IPS-NIHi11 (cell line): ENCODE measurements at places on chromosomes 2 and 18.
A peak's percentile ranks its signal among the peaks of the same experiment; 100 is the strongest.

DNA sequence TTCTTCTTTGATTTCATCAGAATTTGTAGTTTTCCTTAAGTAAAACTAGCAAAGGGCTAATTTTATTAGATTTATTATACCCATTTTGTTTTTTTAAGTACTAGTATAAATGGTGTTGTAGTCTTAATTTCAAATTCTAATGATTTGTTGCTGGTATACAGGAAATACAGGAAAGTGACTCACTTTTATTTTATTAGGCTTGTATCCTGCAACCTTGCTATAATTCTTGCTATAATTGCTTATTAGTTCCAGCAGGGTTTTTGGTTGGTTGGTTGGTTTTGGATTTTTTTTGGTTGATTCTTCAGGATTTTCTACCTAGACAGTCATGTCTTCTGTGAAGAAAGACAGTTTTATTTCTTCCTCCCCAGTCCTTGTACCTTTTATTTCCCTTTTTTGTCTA lies 110.6 kb upstream of the IL1R2 start:
- no peak for DNase-seq

DNA sequence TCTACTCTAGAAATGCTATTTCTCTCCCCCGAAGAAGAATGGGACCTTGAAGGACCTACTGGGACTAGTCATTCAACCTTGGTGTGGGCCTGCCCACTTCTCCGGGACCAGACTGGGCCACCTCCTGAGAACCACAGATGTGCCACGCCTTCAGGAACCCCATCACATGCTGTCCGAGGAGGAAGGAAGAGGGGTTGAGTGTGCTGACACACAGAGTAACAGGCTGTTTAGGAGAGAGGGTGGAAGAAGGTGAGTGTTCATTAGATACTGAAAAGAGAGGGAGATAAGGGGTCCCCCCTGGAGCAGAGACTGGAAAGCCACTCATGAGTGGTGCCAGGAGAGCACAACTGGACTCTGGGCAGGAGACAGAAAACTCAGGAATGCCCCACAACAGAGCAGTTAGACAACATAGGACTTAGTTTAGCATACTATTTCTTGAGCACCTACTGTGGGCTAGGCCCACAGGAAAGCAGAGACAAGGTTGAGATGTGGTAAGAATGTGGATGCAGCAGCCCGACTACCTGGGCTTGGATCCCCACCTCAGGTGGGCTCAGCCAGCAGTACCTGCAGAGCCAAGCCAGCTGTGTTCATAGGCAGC lies 286.4 kb upstream of the NCKAP5 start:
- no peak for DNase-seq

- DNase-seq, result no peak
Measured at GRCh38 chr2:104781151-104781550, 72.8 kb upstream of the POU3F3 start.

DNA sequence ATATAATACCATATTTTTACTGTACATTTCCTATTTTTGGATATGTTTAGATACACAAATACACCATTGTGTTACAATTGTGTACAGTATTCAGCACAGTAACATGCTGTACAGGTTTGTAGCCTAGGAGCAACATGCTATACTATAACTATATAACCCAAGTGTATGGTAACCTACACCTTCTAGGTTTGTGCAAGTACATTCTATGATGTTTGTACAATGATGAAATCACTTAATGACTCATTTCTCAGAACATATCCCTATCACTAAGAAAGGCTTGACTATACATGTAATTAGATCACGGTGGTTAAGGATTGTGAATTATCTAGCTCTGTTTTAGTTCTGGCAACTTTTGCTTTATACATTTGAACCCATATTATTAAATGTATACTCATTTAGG lies 31.3 kb downstream of the NPHP1 start:
- DNase-seq, result no peak

- DNase-seq, result no peak
Measured at GRCh38 chr2:150110548-150110947, 376.9 kb downstream of the RND3 start.

GRCh38 chr2:86280191-86280667 lies 57.2 kb downstream of the REEP1 start:
- DNase-seq, result no peak

DNA sequence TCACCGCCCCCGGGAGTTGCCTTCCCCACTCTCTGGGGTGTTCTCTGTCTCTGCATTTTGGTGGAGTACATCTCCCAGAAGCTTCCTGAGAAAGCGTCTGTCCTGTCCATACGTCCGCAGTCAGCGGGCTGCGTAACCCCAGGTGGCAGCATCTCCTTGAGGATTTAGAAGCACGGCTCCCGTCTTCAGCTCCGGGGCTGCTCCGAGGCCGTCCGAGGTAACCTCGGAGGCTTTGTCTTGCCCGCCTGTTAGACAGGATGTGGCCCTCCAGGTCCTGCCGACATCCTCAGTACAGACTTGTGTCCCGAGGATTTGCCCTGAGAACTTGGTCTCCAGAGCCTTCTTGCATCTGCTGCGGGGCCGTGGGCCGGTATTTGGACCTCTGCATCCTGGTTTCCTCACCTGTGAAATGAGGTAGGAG lies 58.4 kb downstream of the CTDP1 start:
- no peak for DNase-seq

DNA sequence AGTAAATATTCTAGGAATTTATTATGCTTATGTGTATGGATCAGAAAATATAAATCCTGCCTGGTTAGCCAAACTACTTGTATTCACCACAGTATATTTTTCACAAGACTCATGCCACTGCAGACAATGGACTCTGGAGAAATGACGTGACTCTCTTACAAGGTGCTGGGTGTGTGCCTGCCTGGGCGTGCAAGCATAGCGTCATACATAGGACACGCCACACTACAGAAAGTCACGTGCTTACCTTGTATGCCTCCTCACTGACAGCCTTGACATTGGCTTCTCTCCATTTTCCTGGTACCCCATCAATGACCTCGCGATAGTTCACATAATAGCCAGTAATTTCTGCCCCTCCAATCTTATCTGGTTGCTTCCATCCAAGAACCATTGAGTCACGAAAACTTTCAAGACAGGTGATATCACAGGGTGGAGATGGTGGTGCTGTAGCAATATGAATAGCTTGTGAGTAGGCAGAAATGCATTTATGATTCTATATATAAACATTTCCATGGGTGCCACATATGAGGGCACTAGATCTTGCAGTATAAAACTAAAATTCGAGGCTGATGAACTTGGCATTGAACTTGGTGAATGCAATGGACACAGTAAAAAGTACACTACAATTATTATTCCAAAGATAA lies 93.2 kb downstream of the MYOM1 start:
- DNase-seq, result no peak

DNA sequence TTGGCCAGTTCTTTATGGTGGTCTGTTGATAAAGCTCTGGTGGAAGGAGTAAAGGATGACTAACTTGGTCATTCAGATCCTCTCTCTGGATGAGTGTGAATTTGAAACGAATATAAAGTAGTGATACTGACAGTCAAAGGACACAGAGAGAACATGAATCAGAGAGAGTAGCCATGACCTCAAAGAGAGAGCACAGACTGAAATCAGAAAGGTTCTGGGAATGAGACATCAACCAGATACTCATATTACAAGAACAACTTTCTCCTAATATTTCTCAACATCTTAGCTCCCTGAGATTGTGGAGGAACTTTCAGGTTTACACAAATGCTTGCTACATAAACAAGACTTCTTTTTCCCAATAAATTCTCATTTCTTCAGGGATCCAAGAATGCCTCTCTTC lies 849.1 kb upstream of the CHAC2 start:
- DNase-seq, result no peak

GRCh38 chr2:27080140-27080469 lies 1.7 kb downstream of the EMILIN1 start:
- no peak for DNase-seq

DNA sequence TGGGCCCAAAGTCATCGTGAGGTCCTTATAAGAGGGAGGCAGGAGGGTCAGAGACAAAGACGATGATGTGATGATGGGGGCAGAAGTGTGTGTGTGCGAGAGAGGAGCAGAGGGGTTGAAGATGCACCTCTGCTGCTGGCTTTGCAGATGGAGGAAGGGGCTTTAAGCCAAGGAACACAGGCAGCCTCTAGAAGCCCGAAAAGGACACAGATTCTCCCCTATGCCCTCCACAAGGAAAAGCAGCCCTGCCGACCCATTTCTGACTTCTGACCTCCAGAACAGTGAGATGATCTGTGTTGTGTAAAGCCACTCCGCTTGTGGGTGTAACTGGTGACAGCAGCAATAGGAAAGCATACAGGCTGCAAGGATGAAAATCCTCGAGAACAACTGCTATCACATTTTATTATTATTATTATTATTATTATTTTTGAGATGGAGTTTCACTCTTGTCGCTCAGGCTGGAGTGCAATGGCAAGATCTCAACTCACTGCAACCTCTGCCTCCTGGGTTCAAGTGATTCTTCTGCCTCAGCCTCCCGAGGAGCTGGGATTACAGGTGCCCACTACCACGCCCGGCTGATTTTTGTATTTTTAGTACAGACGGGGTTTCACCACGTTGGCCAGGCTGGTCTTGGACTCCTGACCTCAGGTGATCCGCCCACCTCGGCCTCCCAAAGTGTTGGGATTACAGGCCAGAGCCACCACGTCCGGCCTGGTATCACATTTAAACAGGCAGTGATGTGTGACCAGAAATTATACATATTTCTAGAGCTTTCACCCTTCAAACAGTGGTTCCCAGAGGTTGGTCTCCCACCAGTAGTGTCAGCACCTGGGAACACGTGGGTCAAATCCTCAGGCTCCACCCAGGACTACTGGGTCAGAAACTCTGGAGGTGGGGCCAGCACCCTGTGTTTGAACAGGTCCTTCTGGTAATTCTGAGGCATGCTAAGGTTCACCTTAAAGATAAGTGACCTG lies 170.5 kb downstream of the TGIF1 start:
- no peak for DNase-seq

DNA sequence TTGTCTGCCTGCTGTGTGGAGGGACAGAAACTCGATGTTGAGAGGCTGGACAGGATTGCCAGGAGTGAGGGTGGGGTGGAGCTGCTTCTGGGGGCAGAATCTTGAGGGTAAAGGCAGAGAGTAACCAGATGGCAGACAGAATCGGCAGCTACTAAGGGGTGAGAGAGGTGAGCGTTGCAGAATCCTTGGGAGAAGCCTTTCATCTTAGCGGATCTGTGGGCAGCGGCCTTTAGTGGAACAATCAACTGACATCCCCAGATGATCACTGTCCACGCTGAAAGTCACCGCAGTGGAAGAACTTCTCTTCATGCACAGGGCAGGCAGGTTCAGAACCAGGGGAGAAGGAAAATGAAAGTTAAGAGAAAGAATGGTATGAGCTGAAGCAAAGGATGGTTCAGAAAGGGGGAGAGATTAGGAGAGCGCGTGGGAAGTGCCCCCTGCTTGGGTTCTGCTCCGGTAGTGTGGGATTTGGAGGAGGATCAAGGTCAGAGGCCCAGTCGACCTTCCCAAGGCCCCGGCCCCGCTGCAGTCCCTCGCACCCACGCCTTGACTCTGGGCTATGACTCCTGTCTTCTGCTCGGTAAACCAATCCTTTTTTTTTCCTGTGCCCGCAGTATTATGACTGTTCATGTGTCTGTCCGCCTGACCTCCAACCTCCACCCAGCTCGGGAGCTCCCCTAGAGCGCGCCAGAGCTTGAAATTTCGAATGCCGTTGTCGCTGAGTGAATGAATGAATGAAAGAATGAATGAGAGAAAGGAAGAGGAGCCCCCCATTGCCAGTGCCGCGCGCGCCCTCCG lies 584 bp downstream of the BOLA3 start:
- DNase-seq, result no peak

DNA sequence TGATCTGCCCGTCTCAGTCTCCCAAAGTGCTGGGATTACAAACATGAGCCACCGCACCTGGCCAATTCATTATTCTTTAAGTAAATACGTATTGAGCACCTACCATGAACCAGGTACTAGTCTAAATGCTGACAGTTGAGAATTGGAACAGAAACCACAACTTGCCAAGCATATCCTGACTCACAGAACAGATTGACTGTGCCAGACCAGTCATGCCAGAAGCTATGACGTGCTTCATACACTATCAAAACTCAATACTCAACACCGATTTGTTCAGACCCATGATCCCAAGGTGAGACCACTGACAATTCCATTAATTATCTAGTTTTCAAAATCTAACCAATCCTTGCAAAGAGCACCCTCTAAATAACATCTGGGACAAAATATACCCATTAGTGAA lies 148.6 kb downstream of the B3GNT2 start:
- DNase-seq, result no peak

GRCh38 chr2:120231974-120232635 lies 8.9 kb upstream of the TMEM185B start:
- no peak for DNase-seq

DNA sequence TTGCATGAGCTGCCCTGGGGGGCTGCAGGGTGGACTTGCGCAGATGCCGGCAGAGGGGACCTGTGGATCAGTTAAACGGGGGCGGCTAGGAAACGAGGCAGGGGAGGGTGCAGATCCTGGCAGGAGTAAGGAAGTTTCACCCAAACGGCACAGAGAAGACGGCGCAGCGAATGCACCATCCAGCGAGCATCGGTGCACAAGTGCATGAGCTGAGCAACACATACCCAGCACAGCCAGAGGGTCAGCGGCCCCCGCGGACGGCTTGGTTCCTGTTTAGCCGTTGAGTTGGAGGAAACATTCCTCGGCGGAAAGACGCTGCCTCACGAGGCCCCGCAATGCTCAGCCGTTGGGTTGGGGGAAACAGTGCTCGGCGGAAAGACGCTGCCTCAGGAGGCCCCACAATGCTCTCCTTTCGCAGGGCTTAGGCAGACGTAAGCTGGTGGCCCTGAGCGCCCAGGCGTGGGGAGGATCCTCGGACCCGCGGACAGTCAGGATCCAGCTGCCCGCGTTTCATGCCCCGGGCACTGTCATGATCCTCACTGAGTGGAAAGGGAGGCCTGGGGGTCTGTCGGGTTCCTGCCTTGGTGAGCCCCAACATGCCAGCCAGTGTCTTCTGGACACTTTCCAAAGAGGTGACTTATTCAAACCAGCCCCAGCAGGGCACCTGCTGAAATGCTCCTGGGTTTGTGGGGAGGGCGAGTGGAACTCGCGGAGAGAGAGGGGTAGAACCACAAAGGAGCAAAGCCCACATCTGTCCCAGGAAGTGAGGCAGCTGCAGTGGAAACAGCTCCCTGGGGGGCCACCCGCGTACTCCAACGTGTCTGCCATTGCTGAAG lies 86.3 kb downstream of the NDUFA10 start:
- DNase-seq, result no peak

DNA sequence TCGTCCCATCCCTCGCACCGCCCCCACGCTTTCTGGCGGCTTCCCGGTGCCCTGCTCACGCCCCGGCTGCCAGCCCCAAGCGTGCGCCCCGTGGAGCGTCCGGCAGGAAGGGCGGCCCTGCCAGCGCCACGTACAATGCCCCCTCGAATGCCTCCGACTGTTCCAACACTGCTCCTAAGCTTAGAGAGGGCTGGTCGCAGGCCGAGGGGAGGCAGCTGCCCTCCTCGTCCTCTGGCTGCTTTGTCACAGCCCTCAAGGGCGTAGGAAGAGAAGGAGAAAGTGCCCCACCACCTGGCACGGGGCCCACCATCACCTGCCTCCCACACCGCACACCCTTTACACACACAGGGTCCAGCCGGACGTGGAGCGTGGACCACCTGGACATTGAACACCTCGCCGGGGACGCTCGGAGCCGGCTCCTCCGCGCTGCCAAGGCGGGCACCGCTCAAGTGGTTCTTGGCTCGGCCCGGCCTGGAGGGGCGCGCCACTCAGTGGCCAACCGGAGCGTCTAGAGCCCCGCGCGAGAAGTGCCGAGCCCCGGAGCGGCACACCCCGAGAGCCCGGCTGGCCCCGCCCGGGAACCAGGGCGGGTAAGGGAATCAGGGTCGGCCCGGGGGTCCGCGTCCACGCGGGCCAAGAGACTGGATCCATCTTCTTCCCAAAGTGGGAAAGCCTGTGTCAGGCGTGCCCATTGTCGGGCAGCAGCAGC lies 830 bp downstream of the DNER start:
- DNase-seq, result peak; percentile 73
